Neural progenitor cell (in vitro differentiated cells): ENCODE measurements at places on chromosomes 11 and 22. TPM values are rescaled to one million over a fixed set of nuclear protein-coding genes. Genes with fewer than 3 reads are reported as not detected.

Gene PHF21B
- 6.7 and 22.6 TPM in 2 replicates for total RNA-seq

Gene GAS2
- 3.0 and 6.4 TPM in 2 replicates for total RNA-seq

Gene BRSK2
- total RNA-seq, result 8.2 and 13.8 TPM in 2 replicates

- DNase-seq, result no peak
Measured at GRCh38 chr11:117189941-117190544, 9.1 kb upstream of the TAGLN start.

GRCh38 chr11:12798609-12799011, 124.4 kb downstream of the TEAD1 start:
- DNase-seq, result no peak

Gene UBQLN3
- 0.37 and 0.39 TPM in 2 replicates for total RNA-seq

DNA sequence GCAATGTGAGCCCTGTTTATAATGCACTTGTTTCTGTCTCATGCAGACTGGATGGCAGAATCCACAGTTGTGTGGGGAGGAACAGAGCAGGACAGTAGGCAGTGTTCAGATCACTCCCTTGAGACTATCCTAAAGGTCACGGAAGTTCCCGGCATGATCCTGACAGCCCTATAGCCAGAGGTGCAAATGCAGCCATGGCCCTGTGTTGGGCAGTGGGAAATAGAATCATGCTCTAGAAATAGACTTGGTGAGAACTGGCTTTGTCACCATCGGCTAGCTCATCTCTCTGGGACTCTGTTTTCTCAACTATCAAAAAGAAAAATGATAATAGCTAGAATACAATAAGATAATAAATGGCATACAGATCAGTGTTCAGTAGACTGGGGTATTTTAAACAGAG, 123.2 kb downstream of the FEZ1 start:
- no peak for DNase-seq

Gene ARHGAP42
- 14.1 and 31.0 TPM in 2 replicates for total RNA-seq

GRCh38 chr11:96111308-96111707, 187.4 kb upstream of the MTMR2 start:
- peak; percentile 14 for DNase-seq

- DNase-seq, result peak; percentile 36
Measured at GRCh38 chr22:37746366-37747079, 49.7 kb downstream of the TRIOBP start.

Gene ART1
- total RNA-seq, result not detected in 2 replicates

- DNase-seq, result no peak
Measured at GRCh38 chr11:118766035-118766434, 24.9 kb downstream of the DDX6 start.

Gene ELFN2
- 0.82 and 1.1 TPM in 2 replicates for total RNA-seq

GRCh38 chr22:50040717-50041116, 17.4 kb downstream of the TTLL8 start:
- no peak for DNase-seq

GRCh38 chr11:132719684-132720083, 812.6 kb downstream of the OPCML start:
- DNase-seq, result no peak

DNA sequence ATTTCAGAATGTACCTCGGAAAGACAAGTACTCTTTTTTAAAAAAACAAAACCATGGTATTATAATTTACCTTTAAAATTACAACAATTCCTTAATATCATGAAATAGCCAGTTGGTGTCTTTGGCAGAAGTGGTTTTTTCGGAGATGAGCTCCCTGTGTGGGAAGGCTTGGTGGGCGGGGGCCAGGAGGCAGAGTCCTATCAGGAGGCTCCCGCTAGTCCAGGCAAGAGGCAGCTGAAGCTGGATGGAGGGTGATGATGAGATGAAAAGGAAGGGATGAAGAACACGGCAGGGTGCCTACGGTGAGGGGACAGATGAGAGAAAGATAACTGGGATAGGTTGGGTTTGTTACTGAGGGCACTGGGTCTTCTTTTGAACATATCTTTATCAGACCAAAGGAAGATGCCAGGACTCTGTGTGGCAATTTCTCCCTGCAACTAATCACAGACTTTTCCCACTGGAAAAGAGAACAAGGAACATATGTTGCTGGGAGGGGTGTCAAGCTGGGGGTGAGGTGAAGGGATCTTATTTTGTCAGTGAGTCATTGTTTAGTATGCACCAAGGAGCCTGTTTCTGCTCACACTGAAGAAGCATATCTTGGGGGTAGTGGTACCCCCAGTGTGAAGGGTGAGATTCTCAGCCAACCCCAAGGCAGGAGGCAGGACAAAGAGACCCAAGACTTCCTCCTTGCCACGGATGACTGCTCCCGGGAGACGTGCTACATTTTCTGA, 91.5 kb upstream of the YWHAH start:
- DNase-seq, result peak; percentile 24

Gene POLD3
- 45.4 and 56.9 TPM in 2 replicates for total RNA-seq

DNA sequence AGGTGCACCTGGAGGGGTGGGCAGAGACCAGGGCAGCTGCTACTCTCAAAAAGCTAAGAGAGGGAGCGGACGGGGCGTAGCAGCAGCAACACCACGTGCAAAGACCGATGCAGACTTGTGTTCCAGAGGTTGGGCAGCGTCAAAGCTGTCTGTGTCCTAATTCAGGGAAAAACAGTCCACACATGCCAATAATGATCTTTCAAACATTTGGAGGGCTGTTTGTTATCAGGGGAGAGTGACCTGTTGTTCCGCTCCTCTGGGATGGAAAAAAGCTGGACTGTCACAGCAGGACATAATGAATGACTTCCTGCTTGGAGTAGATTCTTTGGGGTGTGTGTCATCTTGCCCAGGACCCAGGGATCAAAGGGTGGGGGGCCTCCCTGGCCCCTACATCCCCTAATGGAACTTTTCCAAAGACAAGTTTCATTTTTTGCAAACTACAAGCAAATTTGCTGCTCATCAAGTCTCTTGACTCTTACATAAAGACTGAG, 6.2 kb upstream of the FBLN1 start:
- no peak for DNase-seq

Gene RGL4
- total RNA-seq, result not detected in 2 replicates

- DNase-seq, result peak; percentile 74
Measured at GRCh38 chr11:104332110-104332509, 168.2 kb upstream of the PDGFD start.

DNA sequence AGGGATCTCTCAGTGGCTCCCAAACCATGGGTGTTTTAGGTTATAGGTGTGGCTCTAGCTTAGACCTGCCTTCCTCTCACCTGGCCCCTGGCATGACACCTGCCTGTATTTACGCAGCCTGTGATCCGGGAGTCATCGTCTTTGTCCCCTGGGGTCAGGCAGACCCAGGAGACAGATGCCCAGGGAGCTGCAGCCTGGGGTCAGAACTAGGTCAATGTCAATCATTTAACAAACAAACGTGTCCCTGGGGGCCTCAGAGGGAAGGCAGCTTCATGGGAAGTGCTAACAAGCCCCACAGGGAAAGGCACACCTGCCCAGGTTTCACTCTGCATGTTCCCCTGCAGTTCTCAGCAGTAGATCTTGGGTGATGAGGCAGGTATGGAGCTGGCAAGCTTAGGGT, 12.0 kb downstream of the BACE1-AS start:
- DNase-seq, result no peak

GRCh38 chr11:30855383-30856006, 269.3 kb upstream of the MPPED2 start:
- no peak for DNase-seq

- no peak for DNase-seq
Measured at GRCh38 chr22:39290724-39291161, 28.7 kb downstream of the RPL3 start.

- DNase-seq, result no peak
Measured at GRCh38 chr11:117678658-117679406, 118.2 kb downstream of the DSCAML1 start.

GRCh38 chr11:80349997-80350396, 909.2 kb upstream of the TENM4 start:
- DNase-seq, result no peak

- no peak for DNase-seq
Measured at GRCh38 chr22:20595461-20595860, 88.1 kb downstream of the MED15 start.

DNA sequence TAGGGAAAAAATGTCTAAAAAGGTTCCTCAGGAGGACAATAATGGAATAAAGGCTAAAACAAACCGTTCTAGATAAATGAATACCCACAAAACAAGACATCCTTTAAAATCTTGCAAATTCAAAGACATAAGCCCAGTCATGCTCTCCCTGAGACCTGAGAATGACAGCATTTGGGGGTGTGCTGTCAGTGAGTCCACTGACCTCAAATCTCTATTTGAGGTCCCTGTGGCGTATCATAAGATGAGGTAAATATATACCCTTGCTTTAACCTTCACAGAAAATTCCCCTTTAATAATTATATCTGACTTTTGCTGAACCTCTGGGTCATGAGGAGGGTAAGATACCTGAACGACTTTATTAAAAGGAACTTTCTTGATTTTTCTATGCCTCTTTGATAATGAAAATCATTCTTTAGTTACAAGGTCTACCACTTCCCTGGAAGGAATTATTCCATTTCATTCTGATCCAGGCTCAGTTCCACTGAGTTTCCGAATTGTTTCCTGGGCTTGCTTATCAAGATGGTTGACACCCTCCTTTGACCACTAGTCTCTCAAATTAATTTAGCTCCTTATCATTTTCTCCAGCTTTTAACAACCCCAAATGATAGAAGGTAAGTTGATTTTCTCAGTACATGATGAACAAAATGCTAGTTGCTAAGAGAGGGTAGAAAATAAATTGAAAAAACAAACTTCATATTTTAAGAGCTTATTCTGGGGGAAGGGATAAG, 53.8 kb upstream of the CHRM4 start:
- no peak for DNase-seq

DNA sequence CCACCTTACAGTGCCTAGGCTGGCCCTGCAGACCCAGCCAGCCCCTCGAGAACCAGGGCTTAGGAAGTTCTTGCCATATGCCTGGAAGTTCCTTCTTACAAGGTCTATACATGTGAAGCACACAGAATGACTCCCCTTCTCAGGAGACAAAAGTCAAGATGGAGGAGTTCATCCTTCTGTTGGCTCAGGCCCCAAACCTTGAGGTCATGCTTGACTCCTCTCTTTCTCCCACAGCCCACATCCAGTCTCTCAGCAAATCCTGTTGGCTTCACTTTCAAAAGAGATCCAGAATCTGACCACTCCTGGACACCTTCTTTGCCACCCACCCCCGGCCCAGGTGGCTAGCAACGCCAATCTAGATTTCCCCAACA, 1.7 kb upstream of the CD248 start:
- DNase-seq, result no peak

- DNase-seq, result peak; percentile 56
Measured at GRCh38 chr22:43658823-43659222, 153.3 kb downstream of the EFCAB6 start.

- no peak for DNase-seq
Measured at GRCh38 chr22:44611880-44612496, 90.0 kb upstream of the PRR5 start.

DNA sequence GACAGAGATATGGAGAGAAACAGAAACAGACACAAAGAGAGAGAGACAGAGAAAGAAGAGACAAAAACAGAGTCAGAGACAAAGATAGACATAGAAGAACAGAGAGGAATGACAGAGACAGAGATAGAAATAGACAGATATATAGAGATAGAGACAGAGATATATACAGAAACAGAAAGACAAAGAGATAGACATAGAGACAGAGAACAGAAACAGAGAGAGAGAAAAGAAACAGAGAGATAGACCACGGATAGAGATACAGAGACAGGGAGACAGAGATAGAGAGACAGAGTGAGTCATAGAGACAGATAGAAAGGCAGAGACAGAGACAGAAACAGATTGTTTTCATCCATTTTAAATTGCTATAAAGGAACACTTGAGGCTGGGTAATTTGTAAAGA, 12.3 kb upstream of the MPEG1 start:
- no peak for DNase-seq

- no peak for DNase-seq
Measured at GRCh38 chr22:44295406-44295805, 17.3 kb downstream of the SHISAL1 start.

Gene PHLDA2
- total RNA-seq, result not detected in 2 replicates

DNA sequence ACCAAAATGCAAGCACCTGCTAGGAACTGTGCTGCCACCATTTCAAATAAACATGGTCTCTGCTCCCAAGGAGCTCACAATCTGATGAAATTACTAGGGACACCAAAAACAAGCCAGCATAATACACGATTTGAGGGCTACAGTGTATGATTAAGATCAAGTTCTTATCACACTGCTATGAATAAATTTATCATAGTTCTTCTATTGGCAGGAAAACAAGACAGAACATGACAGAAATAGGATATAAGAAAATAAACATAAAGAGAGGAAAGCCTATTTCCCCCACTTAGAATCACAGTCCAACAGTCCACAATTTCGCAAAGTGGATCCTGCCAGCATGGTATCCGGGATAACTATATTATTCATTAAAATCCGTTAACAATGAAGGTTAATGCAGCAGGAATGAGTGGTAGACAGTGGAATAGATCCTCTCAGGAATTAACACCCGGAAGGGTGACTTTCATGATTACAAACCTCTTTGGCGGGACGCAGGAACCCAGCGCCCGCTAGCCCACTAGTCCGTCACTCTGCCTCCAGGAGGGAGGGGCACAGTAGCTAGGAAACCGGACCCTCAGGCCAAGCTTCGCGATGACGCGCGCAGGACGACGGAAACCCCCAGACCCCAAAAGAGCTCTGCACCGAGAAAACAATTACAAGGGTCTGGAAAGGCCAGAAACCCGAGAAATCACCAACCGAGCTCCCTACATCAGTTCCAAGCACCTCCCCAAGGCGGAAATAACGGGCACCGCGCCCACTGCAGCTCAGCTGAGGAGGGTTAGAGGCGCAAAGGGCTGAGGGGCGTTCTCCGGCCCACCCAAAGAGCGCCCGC, 607 bp downstream of the CCDC82 start:
- DNase-seq, result peak; percentile 91

Gene BIRC2
- 52.5 and 78.1 TPM in 2 replicates for total RNA-seq

Gene GVQW3
- total RNA-seq, result 14.8 and 15.2 TPM in 2 replicates

DNA sequence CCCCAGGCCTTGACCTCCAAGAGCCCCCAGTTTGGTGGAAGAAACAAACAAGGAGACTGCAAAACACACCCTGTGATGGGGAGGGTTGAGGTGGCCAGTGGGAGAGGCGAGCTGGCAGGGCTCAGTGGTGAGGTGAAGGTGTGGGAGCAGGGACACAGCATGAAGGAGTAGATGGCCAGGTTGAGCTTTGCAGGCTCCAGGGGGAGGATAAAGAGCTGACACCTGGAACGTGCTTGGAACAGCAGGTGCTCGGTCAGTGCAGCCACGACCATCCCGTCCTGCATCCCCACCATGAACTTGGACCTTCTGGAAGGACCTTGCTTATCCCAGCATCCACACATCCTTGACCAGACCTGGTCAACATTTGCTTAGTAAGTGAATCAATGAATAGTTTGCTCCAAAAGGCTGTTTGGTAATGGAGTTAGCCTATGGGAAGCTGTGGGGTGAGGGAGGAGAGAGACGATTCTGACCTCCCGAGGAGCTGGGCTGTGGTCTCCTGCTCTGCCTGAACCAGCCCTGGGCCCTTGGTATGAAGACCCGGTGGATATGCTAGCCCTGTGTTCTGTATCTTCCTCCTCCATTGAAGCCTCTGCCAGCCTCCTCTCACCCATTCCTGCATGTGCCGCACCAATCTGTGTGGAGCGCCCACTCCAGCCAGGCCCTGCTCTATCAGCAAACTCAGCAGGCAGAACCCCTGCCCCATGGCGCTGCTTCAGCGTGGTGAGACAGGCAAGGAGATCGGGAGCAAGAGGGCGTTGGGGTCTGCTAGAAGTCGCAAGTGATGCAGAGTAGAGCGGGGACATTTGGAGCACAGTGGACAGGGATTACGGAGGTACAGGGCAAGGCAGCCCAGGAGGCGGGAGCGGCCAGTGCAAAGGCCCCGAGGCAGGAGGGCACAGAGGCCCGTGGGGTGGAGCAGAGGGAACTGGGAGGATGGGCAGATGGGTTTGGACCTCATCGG, 9.9 kb downstream of the LINC01488 start:
- no peak for DNase-seq

Gene IFTAP
- total RNA-seq, result 63.5 and 112 TPM in 2 replicates
